Small intestine (tissue), 16 donors: ENCODE measurements at places on chromosomes 7 and 10. TPM values are rescaled to one million over a fixed set of nuclear protein-coding genes. Genes with fewer than 3 reads are reported as not detected.
A peak's percentile ranks its signal among the peaks of the same experiment; 100 is the strongest.

TMEM72 gene
- polyA plus RNA-seq: not detected

DNA sequence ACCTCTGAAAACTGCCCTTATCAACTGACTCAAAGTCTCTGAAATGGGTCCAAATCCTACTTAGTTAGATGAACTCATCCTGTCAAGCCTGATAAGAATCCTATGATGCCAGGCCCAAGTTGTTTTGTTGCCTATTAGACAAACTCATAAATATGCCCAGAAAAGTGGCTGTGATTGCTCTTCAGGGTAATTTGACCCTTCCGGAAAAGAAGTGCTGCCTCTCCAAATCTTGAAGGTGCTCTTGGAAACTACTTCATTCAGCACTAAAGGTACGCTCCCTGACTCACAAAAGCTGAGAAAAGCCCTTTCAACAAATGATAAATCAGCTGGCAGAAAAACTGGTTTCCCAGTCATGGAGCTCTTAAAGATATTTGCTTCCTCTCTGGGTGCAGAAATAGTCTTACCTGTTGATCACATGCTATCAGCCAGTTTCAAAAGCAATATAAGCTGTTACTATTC, 6.7 kb downstream of the IFIT5 start:
- H3K36me3 ChIP-seq: peaks cover 6% of the 10 kb centered on the region
- no peak overlapping the region for H3K27ac ChIP-seq
- no peak for DNase-seq
- peaks cover 13% of the 10 kb centered on the region for H3K4me1 ChIP-seq
- H3K27me3 ChIP-seq: no peaks in the 10 kb centered on the region

DNA sequence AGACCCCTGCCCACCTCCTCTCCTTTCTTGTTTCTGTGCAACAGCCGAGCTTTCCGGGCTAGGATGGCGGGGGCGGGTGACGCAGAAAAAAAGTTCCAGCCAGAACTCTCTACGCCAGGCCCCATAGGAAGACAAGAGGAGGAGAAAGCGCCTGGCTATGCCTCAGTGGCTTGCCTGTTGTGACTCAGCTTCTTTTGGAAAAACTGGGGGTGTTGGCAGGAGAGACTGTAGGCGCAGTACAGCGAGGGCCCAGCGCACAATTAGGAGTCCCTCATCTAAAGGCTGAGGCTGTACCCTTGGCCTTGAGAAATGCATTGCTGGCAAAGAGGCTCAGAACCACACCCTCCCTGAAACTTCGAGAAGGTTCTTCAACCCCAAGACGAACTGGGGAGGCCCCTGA, 28.0 kb upstream of the KPNA7 start:
- no peak for DNase-seq
- H3K27ac ChIP-seq: no peak overlapping the region
- no peak overlapping the region for H3K4me3 ChIP-seq
- H3K27me3 ChIP-seq: no peaks in the 10 kb centered on the region

IDI2 gene
- polyA plus RNA-seq: not detected

DNA sequence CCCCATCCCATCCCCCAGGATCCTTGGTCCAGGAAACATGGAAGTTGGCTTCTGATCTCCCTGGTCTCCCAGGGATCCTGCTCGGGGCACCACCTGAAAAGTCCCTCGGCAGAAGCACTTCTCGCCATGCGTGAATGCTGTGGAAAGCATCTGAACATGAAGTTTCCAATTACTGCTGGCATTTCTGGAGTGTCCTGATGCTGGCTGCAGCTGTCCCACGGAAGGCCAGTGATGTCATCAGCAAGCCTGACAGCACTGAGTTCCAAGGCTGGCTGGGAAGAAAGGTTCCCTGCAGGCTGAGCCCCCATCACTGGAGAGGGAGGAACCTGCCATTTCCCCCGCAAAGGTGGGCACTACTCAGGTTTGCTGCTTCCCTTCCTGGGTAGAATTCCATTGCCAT, 71.4 kb downstream of the KCNMA1 start:
- H3K36me3 ChIP-seq: no peaks in the 10 kb centered on the region
- H3K27me3 ChIP-seq: no peaks in the 10 kb centered on the region
- H3K27ac ChIP-seq: no peak overlapping the region
- H3K4me1 ChIP-seq: peaks cover 5% of the 10 kb centered on the region

DNA sequence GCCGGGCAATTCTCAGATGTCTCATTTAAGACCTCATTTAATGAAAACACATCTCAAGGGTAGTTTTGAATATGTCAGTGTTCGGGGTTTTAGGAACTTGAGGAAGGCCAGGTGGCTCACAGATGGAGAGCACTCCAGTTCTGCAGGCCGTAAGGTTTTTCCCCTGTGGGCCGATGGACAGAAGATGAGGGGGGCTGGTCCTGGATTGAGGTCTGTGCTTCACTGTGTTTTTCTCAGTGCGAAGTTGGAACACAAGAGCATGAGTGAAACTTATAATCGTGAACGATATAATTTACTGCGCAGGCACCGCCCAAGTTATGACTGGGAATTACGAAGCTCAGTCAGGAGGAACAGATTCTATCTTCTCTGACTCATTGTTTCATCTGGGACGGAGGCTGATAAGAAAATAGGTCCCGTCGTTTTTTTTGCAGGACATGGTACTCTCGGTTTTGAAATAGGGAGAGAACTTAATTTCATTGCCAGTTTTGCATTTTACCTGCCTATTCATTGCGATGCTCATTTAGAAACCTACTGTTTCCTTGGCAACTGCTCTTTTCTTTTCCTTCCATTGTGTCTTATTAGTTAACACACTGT, 591.0 kb upstream of the PFKP start:
- H3K27me3 ChIP-seq: no peaks in the 10 kb centered on the region
- no peaks in the 10 kb centered on the region for H3K4me1 ChIP-seq
- H3K4me3 ChIP-seq: no peak overlapping the region

DNA sequence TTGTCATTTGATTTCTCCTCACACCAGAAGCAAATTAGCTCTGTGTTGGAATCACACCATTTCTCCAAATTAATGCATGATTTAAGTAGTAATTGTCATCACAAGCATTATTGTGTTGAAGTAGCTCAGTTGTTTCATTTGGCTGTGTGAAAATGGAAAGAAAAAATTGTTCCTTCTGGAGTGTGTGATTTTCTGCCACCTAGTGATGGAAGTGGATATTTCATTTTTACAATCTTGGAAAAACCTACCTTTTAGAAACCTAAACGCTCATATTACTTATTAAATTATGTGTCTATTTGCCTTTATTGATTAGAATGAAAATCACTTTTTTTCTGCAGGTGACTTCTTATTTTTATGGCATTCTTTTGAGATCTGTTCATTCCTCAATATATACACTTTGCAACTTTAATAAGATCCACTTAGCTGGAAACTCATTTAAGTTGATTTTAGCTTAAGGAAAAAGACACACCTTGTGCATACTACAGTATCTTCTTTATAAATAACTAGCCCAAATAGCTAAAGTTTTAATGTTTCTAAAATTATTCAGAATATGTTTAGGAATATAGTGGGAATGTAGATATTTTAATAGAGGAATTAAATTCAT, 50.0 kb downstream of the SRI start:
- DNase-seq: peak; percentile 48
- no peak overlapping the region for H3K27ac ChIP-seq
- no peaks in the 10 kb centered on the region for H3K36me3 ChIP-seq
- no peaks in the 10 kb centered on the region for H3K4me1 ChIP-seq
- no peaks in the 10 kb centered on the region for H3K27me3 ChIP-seq

GRCh38 chr7:16999541-17000267, 117.9 kb upstream of the AGR3 start:
- DNase-seq: no peak
- H3K4me3 ChIP-seq: no peak overlapping the region
- no peak overlapping the region for H3K27ac ChIP-seq
- H3K36me3 ChIP-seq: no peaks in the 10 kb centered on the region
- no peaks in the 10 kb centered on the region for H3K27me3 ChIP-seq
- H3K4me1 ChIP-seq: no peaks in the 10 kb centered on the region

DNA sequence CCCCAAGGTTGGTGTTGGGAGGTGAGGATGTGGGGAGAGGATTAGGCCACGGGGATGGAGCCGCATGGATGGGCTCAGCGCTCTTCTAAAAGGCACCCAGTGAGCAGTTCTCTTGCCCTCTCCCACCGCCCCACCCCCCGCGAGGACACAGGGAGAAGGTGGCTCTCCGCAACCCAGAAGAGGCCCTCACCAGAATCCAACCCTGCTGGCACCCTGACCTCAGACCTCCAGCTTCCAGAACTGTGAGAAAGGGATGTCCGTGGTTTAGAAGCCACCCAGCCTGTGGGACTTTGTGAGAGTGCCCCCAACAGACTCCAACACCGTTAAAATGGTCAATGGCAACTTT, 242.8 kb upstream of the PPP2R2D start:
- H3K27ac ChIP-seq: no peak overlapping the region
- no peak overlapping the region for H3K4me3 ChIP-seq
- DNase-seq: no peak
- H3K27me3 ChIP-seq: peaks cover 2% of the 10 kb centered on the region
- no peaks in the 10 kb centered on the region for H3K36me3 ChIP-seq

C10orf67 gene
- 0.10 TPM for polyA plus RNA-seq

GRCh38 chr10:49388161-49388560, 7.7 kb downstream of the DRGX start:
- no peaks in the 10 kb centered on the region for H3K4me1 ChIP-seq
- H3K36me3 ChIP-seq: no peaks in the 10 kb centered on the region
- peaks cover 34% of the 10 kb centered on the region for H3K27me3 ChIP-seq

DNA sequence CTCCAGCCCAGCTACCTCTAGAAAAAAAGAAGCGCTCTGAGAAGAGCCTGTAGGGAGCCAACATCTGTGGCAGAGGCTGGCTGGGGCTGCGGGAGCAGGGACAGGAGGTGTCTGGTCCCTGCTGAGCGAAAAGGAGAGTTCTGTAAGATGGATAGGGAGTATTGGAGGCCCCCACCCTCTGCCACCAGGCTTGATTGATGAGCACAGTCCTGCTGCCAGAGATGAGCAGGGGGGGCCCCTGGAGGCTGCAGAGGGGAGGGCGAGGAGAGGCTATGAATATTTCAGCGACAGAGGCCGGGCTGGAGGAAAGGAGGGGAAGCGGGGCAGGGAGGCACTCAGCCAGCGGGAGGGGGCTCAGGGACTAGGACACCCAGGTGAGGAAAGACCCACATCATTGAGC, 44.5 kb upstream of the HSPB1 start:
- no peak for DNase-seq
- no peaks in the 10 kb centered on the region for H3K36me3 ChIP-seq
- H3K27ac ChIP-seq: no peak overlapping the region
- H3K27me3 ChIP-seq: peaks cover 39% of the 10 kb centered on the region
- no peaks in the 10 kb centered on the region for H3K4me1 ChIP-seq
- H3K4me3 ChIP-seq: no peak overlapping the region
